ENCODE measurements at places on chromosomes 11 and 22.

GRCh38 chr22:23385678-23386631 lies 194.1 kb downstream of the IGLL1 start:
- DNase-seq: peak; percentile 84
- H3K4me3 ChIP-seq: no peak overlapping the region
- H3K27ac ChIP-seq: no peak overlapping the region
- peaks cover 19% of the 10 kb centered on the region for H3K4me1 ChIP-seq

DNA sequence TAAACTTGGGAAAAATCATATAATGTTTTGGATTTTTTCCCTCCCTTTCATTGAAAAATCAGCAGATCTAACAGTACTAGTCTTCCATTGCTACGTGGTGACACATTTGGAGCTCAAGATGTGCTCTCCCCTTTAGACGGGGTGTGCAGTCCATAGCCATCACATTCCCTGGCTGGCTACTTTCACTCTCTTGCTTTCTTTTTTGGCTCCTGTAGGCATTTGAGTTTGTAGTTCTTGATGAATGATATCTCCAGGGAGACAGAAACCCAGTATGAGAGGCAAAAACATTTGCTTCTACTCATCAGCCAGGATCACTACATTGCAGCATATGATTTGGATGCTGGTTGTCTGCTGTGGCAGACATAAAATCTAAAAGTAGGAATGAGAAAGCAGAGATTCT lies 12.1 kb downstream of the CCDC81 start:
- H3K4me1 ChIP-seq: no peaks in the 10 kb centered on the region
- H3K27ac ChIP-seq: no peak overlapping the region
- no peaks in the 10 kb centered on the region for H3K36me3 ChIP-seq
- H3K4me3 ChIP-seq: no peak overlapping the region
- H3K27me3 ChIP-seq: no peaks in the 10 kb centered on the region
- no peak for DNase-seq

GRCh38 chr11:68181719-68182451 lies 31.2 kb downstream of the KMT5B start:
- H3K27me3 ChIP-seq: no peaks in the 10 kb centered on the region
- peak overlapping the region; percentile 11 for H3K27ac ChIP-seq
- no peaks in the 10 kb centered on the region for H3K4me1 ChIP-seq
- H3K36me3 ChIP-seq: peaks cover 88% of the 10 kb centered on the region

DNA sequence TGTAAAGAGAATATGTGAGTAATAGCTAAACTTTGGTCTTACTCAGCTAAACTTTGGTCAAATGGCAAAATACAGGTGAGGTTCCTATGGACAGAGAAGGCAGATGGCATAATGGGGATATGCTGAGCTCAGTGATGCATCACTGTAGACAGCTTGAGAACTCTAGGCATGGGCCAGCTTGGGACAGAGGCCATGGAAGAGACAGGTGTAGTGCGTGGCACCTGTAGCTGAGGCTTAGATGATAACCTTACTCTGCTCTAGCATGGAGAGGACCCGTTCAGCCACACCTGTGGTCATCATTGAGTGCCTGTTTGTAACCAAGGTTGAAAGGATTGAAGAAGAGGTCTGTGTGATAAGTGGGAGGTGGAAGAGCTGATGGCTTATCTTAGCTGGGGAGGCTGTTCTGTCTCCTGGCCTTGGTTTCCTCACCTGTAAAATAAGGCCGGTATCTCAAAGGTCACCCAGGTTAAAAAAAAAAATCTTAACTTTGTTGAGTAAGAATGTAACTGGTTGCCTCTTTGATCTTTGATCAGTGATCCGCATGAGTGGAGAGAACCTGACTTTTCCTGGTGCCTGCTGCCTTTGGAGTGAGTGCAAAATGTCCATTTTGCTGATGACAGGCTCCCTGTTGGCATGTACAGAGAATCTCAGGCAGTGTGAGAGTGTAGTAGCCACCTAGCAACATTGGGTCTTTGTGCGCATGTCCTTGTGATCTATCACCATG lies 48.6 kb downstream of the ZNRF3 start:
- no peaks in the 10 kb centered on the region for H3K36me3 ChIP-seq
- H3K4me3 ChIP-seq: no peak overlapping the region
- H3K27me3 ChIP-seq: no peaks in the 10 kb centered on the region
- peaks cover 36% of the 10 kb centered on the region for H3K4me1 ChIP-seq
- no peak for DNase-seq

- no peak overlapping the region for H3K27ac ChIP-seq
- peak; percentile 39 for DNase-seq
- H3K36me3 ChIP-seq: no peaks in the 10 kb centered on the region
Observed at GRCh38 chr11:1082346-1082727, 7.7 kb downstream of the MUC2 start.

DNA sequence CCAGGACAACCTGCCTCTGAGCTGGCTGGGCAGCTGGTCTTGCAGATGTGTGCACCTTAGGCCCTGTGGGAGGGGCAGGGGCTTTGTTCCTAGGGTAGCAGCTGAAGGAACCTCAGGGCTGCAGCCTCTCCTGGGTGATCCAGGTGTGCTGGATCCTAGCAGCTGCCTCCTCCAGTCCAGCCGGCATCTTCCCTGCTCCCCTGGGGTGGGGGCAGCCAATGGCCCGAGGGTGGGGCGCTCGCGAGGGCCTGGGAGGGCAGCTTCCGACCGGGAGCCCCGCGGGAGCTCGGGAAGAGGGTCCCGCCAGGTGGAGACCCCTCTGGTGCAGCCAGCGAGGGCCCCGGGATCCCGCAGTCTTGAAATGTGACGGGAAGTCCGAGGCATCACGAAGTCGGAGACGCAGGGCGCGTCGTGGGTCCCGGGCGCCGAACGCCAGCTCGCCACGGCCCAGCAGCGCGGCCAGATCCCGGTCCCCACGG lies 1.7 kb downstream of the IFITM1 start:
- H3K27me3 ChIP-seq: no peaks in the 10 kb centered on the region
- no peaks in the 10 kb centered on the region for H3K36me3 ChIP-seq
- no peak for DNase-seq
- peak overlapping the region; percentile 82 for H3K27ac ChIP-seq

GRCh38 chr11:78830277-78830819 lies 255.7 kb upstream of the NARS2 start:
- H3K4me1 ChIP-seq: no peaks in the 10 kb centered on the region
- no peak for DNase-seq
- no peaks in the 10 kb centered on the region for H3K27me3 ChIP-seq
- no peak overlapping the region for H3K4me3 ChIP-seq
- H3K36me3 ChIP-seq: no peaks in the 10 kb centered on the region

DNA sequence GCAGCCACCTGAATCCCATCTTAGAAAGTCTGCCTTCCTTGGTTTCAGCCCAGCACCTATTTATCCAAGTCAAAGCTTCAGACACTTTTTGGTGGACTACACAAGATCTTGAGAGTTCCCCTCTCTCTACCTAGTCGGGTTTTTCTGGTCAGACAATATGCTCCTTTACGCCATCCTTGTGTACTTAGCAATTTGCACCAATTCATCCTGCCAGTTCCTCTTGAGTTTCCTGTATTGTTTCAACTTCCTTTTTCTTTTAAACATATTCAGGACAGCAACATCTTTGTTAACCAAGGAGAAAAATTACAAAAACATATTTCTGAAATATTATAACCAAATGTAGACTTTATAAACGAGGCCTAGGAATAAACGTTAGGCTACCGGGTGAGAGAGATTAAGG lies 368.2 kb upstream of the CADM1 start:
- H3K4me3 ChIP-seq: no peak overlapping the region
- no peaks in the 10 kb centered on the region for H3K4me1 ChIP-seq
- H3K36me3 ChIP-seq: no peaks in the 10 kb centered on the region
- no peak overlapping the region for H3K27ac ChIP-seq
- no peaks in the 10 kb centered on the region for H3K27me3 ChIP-seq

DNA sequence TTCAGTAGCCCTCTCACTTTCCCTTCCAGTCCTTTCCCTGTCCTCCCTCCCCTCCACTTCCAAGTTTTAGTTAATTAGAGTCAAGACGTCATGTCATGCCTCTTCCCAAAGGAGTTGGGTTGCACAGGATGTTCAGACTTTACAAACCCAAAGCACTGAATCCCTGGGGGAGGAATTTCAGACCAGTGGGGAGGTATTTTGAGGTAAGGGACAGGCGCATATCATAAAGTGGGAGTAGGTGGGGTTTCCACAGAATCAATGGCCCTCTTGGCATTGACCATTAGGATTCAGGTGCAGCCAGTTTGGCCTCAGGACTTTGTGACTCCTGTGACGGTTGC lies 733 bp upstream of the ACP2 start:
- no peaks in the 10 kb centered on the region for H3K27me3 ChIP-seq
- H3K27ac ChIP-seq: peak overlapping the region; percentile 93
- DNase-seq: no peak

All from lower lobe of right lung (tissue), 2 donors.